CD4-positive, CD25-positive, alpha-beta regulatory T cell (primary cell): ENCODE measurements at places on chromosomes 5 and 9. TPM values are rescaled to one million over a fixed set of nuclear protein-coding genes. Genes with fewer than 3 reads are reported as not detected.

GRCh38 chr5:127400946-127401670, 110.5 kb downstream of the MEGF10 start:
- no peak for DNase-seq

DNA sequence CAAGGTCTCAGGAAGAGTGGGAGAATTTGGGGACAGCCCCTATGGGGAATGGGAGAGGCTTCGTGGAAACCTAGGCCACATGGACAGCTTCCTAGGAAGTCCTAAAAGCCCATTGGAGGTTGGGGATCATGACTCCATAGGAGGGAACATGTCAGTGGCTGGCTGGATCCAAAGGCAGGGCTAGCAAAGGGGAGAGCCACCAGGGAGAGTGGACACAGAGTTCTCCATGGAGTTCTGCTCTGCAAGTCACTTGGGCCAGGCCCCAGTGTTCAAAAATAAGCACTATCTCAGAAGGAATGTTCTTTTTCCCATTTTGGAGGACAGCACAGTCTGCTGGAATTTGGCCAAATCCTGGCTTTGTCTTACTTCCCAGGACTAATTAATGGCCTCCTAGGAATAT, 140.6 kb upstream of the RAD23B start:
- no peak for DNase-seq

The SLCO4C1 gene
- not detected for polyA plus RNA-seq

The KCNT1 gene
- not detected for polyA plus RNA-seq

The MCC gene
- polyA plus RNA-seq: 3.4 TPM
